T-helper 17 cell (primary cell): ENCODE measurements at places on chromosomes 5 and 9.

DNA sequence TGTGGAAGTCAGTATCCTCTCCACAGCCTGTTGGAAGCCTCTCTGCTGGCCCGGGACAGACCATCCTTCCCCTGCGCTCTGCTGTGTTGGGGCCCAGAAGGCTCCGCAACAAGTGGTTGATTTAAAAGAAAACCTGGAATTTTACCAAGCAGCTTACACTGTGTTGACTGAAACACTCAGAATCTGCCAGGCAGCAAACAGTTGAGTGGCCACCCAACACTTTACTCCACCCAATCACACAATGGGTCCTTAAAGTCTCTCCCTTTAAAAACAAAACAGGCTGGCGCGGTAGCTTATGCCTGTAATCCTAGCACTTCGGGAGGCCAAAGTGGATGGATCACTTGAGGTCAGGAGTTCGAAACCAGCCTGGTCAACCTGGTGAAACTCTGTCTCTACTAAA is 28.0 kb upstream of the DMRT3 start:
- DNase-seq = no peak

DNA sequence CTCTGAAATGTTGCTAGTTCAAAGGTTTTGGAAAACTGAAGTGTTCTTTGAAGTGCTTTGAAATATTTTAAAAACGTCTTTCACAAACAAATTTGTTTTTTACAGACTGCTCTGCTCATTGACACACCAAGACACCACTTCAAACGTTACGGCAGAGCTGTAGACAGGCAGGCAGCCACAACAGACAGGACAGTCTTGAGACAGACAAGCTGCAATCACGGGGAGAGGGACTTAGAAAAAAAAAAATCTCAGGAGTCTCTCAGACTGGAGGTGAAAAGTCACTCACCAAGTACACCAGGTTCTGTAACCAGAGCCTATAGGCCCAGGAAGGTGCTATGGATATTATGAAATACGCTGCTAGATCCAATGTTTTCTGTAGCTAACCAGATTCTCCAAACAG is 135.4 kb downstream of the ISL1 start:
- no peak for DNase-seq

DNA sequence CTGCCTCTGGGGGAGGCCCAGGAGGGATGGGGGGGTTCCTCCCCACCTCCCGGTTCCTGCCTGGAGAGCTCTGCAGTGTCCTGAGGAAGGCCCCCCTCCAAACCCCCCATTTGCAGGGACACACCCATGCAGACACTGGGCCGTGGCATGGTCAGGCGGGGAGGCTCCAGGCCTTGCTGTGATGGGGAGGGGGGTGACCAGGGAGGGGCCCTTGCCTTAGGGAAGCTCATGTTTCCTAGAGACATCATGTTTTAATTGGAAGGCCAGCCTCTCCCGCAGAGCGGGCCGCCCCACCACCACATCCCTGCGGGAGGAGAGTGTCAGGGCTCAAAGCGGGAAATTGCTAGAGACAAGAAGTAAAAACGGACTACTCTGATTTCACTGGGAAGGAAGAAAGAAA is 12.0 kb downstream of the PRRX2 start:
- no peak for DNase-seq

DNA sequence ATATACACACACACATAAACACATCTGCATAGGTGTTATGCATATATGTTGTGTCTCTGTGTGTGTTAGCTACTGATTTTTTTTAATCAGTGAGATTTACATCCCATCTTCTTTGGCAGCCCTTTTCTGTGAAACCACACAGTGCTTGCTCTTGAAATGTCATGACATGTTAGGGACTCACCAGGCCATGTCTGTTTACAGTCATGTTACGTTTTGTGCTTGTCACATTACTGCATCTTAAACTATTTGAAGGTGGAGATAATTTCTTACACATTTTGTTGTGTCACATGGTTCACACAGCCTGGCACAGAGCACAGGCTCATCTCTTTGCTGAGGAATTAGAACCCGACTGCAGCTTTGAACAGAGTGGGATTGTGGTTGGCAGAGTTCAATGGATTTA is 364.4 kb upstream of the RIOK2 start:
- no peak for DNase-seq

- DNase-seq = no peak
Measured at GRCh38 chr5:9059920-9060691, 485.8 kb downstream of the SEMA5A start.

- no peak for DNase-seq
Measured at GRCh38 chr5:61467766-61468482, 135.9 kb downstream of the ZSWIM6 start.
